Progenitor cell of endocrine pancreas (in vitro differentiated cells): ENCODE measurements at places on chromosomes 5 and 9.

- H3K4me3 ChIP-seq, result no peak overlapping the region
- H3K4me1 ChIP-seq, result peaks cover 6% of the 10 kb centered on the region
- no peak for DNase-seq
- peaks cover 4% of the 10 kb centered on the region for H3K27me3 ChIP-seq
- no peaks in the 10 kb centered on the region for H3K36me3 ChIP-seq
- no peak overlapping the region for H3K27ac ChIP-seq
Observed at GRCh38 chr9:120368799-120369198, 211.2 kb downstream of the CDK5RAP2 start.

DNA sequence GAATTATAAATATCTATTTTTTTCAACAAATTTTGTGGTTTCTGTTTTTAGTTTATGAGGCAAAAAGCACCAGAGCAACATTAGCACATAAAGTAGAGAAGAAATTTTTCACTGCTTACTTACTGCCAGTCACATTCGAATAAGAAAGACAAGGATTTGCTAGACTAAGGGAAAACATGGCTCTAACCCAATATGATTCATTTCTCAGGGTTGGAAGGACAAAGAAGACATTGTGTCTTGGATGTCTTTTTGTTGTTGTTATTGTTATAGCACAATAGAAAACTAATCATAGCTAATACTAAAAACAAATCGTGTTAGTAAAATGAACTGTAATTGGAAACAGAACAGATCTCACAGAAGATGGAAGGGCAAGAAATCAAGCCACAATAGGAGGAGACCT, 90.9 kb upstream of the SLCO6A1 start:
- no peaks in the 10 kb centered on the region for H3K27me3 ChIP-seq
- no peak overlapping the region for H3K4me3 ChIP-seq
- no peak for DNase-seq
- no peak overlapping the region for H3K27ac ChIP-seq
- no peaks in the 10 kb centered on the region for H3K4me1 ChIP-seq
- peaks cover 3% of the 10 kb centered on the region for H3K36me3 ChIP-seq

DNA sequence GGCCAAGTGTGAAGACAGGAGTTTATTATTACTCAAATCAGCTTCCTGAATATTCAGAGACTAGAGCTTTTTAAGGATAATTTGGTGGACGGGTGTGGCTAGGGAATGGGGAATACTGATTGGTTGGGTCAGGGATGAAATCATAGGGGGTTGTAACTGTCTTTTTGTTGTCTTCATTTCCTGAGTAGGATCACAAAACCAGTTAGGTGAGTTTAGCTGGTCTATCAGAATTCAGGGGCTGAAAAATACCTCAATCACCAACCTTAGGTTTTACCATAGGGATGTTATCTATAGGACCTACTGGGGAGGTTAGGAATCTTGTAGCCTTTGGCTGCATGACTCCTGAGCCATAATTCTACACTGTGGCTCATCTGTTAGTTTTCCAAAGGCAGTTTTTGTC, 235.8 kb downstream of the YTHDC2 start:
- DNase-seq, result no peak
- H3K27ac ChIP-seq, result no peak overlapping the region
- H3K4me1 ChIP-seq, result peaks cover 4% of the 10 kb centered on the region
- no peaks in the 10 kb centered on the region for H3K36me3 ChIP-seq

GRCh38 chr5:127536687-127537086, 19.2 kb downstream of the PRRC1 start:
- no peak for DNase-seq
- H3K36me3 ChIP-seq, result peaks cover 62% of the 10 kb centered on the region
- H3K27ac ChIP-seq, result no peak overlapping the region
- H3K4me3 ChIP-seq, result no peak overlapping the region
